ENCODE measurements at places on chromosomes 7 and 10.

GRCh38 chr10:101959346-101959916, 96.5 kb downstream of the ARMH3 start:
- no peak for DNase-seq

DNA sequence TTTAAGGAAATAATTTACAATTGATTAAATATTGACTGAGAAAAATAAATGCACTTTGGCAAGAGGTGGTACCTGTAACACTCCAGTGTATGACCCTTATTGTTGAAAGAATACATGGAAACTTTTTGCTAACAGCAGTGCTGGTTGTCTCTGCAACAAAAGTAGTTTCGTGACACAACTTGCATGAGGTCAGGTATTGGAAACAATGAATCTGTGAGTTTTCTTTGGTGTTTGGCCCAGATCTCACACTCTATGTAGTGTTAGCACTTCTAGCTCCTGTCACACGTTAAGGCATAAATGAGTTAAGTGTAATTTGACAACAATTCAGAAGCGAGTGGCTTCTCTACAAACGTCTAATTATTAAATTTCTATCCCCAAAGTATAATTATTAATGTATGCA, 137.7 kb upstream of the MDFIC start:
- DNase-seq = no peak

DNA sequence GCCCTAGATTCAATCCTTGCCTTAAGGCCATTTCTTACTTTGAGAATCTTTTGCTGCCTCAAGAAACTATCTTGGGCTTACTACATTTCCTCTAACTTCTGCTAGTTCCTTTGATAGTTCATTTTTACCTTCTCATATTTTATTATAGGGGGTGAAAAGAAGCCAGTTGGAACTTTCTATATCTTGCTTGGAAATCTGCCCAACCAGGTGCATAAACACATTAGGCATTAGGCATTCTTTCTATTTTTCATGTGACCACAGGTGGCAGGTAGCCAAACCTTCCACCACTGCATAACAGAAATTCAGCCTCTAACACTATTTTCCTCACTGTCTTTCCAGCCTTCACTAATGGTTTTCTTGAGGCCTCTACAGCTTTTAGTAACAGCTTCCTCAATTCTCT, 300.0 kb upstream of the SP8 start:
- DNase-seq = no peak

DNA sequence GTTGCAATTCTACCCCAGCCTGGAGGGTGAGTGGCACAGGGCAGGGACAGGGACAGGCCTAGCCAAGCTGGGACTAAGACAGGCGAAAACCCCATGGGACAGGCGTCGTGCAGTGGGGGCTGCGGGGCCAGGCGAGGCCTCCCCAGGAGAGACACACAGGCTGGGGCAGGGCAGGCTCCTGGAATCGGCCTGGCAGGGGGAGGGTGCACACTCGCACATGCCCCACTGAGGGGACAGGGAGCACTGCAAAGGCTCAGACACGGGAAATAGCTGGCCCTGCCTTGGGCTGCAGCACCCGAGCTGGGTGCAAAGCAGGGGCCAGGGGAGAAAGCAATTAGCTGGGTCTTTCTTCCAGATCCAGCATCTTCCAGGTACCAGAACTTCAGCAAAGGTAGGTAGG, 10.4 kb downstream of the LAT2 start:
- peak; percentile 59 for DNase-seq
